ENCODE measurements at places on chromosomes 4 and X.

DNA sequence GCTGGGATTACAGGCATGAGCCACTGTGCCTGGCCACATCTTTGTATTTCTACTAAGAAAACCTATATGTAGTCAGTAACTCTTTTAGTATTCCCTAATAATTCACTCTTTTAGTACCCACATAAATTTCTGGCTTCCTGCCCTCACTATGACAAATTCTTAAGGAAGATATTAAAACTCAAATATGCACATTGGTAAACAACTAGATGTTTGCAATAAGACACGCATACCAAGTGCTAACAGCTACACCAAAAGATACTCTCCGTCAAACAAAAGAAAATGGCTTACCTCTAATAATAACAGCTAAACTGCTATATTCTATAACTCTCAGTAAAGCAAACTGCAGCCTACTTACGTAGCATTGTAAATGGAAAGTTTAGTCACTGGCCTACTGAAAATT lies 6.3 kb downstream of the UBA6 start:
- no peak for DNase-seq

- no peak for DNase-seq
These were observed 515.6 kb upstream of the GNPDA2 start for GRCh38 chr4:45241976-45242375.

DNA sequence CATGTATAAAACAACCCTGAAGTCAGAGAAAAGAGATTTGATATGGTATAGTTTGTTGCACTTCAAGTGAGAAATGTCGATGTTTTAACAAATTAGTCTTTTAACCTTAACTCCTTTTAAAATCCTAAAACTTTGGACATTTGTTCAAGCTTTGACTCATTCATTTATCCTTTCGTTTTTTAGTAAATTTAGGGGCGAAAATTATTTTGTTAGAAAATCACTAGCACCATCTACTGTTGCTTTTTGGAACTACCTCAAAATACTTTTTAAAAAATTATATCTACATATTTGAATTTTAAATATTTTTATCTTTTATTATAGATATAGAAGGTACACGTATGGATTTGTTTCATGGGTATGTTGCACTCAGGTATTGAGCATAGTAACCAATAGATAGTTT lies 165.1 kb upstream of the POF1B start:
- DNase-seq, result no peak

- peak; percentile 29 for DNase-seq
These were observed at the start of gene ITM2A for GRCh38 chrX:79366873-79367749. TSS of gene ITM2A (minus strand) at chrX:79367334. CDS start at chrX:79367215, 119 bp downstream.

DNA sequence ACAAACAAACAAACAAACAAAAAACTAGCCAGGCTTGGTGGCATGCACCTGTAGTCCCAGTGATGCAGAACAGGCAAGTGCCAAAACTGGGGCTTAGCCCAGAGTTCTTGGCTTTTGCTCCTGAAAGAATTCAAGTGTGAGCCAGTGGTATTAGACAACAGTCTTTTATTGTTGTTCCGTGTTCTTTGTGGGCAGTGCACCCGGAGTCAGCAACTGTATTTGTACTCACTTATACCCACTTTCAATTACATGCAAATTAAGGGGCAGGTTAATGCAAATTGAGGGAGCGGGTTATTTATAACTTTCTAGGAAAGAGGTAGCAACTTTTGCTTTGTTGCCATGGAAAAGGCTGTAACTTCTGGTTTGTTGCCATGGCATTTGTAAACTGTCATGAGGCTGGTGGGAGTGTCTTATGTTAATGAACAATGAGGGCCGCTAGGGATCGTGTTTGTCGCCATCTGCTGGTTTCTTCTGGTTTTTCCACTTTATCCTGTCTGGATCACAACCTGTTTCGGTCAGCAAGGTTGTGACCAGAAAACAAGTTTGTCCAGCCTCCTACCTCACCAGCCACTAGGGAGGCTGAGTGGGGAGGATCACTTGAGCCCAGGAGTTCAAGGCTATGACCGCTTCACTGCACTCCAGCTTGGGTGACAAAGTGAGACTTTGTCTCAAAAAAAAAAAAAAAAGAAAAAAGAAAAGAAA lies 88.8 kb upstream of the ESX1 start:
- no peak for DNase-seq

Data from activated CD8-positive, alpha-beta memory T cell treated with anti-CD3 and anti-CD28 coated beads for 1 hour (primary cell).